ENCODE measurements at places on chromosomes 5 and 9.

GRCh38 chr5:156675395-156675794 is 174.7 kb upstream of the PPP1R2B start:
- no peak for DNase-seq

DNA sequence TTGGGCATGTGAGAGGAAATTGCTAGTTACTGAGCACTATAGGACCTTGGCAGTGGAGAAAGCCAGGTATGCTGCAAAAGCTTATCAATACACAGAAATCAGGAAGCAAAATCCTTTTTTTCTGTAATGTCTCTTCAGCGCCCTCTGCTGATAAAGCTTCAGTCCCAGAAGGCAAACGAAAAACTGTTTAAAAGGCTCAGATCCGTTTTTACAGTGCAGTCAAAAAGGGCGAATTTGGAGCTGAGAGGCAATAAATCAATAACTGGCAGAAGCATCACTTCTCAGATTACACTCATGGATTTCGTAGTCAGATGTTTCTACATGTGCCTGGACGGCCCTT is 1.1 kb upstream of the MAN2A1 start:
- no peak for DNase-seq

DNA sequence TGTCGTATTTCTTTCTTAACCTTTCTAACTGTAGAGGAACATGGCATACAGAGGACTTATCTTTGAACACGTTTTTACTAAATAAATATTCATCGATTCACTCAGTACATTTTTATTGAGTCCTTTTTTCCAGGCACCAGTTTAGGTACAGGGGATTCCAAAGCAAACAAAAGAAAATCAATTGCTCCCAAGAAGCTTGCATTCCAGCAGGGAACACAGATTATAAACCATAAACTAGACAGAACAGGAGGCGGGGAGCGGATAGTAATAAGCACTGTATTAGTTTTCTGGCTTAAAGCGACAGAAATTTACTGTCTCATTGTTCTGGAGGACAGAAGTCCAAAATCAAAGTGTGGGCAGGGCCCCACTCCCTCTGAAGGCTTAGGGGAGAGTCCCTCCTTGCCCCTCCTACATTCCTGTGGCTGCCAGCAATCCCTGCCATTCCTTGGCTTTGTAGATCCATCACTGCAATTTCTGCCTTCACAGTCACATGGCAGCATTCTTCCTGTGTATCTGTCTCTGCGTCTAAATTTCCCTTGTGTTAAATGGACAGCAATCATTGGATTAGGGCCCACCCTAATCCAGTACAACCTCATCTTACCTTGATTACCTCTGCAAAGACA is 115.5 kb downstream of the COL23A1 start:
- DNase-seq = no peak

GRCh38 chr5:146188358-146188757 is 5.9 kb upstream of the LARS1 start:
- no peak for DNase-seq

GRCh38 chr5:20020247-20020646 is 32.2 kb upstream of the CDH18 start:
- no peak for DNase-seq

DNA sequence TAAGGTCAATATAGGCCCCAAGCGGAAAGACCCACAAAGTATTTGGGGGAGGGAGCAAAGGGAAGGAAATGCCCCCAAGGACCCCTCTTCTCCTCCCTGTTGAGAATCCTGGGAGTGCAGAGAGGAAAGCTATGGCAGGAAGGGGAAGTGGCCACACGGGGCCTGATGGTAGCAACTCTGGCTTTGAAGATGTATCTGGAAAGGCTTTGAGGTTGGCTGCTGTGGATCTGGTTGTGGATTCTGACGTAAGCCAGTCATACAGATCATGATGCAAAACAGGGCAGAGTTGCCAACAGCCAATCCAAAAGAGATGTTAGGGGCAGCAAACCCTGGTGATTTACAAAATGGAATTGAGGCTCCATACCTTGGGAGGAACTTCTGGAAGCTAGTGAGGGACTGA is 108.8 kb downstream of the PRKACG start:
- DNase-seq = no peak

DNA sequence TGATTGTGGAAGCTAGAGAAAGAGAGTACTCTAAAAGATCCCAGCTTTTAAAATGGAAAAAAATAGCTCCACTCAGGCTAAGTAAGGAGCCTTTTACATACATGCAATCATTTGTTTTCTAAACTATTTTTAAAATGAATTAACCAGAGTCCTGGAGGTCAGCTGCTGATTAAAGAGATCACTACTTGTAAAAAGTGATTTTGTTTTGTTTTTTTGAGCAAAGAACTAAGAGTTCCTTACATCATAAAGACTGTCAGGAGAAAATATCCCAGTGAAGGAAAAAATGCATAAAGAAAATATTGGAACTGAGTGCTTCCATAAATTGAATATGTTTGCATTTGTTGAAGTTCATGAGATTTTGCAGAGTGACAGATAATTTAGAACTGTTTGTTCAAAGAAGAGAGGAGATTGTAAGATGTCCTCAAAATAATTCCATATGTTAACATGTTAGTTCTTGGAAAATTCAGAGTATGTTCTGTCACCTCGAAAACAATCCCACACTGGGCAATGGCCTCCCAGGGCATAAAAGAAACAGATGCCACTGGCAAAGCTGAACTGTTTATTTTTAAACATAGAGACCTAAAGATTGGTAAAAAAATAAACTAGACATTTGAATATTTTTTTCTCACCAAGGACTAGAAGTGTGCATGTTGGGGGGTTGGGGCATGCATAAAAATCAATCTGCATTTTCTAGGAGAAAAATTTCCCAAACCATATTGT is 264.7 kb downstream of the NPR3 start:
- DNase-seq = no peak

- no peak for DNase-seq
These were observed 452.2 kb downstream of the KDM4C start for GRCh38 chr9:7209990-7210389.
